ENCODE measurements at places on chromosomes 3 and 15.
A peak's percentile ranks its signal among the peaks of the same experiment; 100 is the strongest.

DNA sequence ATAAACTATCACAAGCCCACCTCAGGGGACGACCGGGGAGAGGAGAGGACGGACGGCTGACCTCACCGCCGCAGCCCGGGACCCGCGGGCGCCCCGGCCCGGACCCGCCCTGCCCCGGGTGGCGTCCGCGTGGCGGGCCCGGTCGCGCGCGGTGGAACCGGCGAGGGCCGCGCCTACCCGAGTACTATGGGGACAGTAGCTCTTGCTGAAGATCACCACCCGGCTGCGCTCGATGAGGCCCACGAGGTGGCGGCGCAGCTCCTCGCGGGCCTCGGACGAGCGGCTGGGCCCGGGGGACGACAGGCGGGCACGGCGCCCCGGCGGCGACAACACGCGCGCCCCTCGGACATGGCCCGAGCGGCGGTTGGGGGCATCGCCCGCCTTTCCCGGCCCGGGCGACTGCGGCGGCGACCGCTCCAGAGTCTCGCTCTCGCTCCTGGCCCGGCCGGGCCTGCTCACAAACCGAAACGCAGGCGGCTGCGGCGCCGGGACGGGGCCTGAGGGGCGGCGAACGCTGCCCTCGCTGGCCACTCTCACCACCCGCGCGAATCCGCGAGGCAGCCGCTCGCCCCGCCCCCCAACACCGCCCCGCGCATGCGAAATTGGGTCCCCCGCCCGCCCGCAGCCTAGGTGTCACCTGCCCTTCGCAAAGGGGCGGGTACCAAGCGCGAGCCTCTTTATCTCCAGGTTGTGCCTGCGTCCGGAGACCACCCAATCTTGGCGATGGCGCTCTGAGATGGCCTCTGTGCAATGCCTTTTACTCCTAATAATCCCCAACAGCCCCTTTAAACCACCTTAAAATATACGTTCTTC lies at the start of gene TXNRD3:
Gene TXNRD3 (minus strand): TSS at position 554 of the 813 bp plus-strand sequence.
- DNase-seq: peak; percentile 69

- DNase-seq: no peak
Observed at GRCh38 chr3:186169379-186169778, 60.5 kb upstream of the ETV5 start.

DNA sequence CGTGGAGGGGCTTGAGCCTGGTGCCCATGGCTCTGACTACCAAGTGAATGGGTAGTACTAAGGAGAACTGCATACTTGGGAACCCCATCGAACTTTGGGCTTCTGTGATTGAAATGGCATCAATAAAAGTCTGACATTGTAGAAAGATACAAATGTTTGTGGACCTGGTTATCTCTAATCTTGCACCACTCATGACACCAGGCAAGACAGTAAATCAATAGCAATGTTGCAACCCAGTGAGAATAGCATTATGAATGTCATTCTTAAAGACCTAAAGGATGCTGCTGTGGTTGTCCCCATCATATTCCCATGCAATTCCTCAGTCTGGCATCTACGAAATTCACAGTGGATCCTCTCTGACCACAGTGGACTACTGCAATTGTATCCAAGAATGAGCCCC lies 233.6 kb upstream of the LYSMD4 start:
- no peak for DNase-seq

DNA sequence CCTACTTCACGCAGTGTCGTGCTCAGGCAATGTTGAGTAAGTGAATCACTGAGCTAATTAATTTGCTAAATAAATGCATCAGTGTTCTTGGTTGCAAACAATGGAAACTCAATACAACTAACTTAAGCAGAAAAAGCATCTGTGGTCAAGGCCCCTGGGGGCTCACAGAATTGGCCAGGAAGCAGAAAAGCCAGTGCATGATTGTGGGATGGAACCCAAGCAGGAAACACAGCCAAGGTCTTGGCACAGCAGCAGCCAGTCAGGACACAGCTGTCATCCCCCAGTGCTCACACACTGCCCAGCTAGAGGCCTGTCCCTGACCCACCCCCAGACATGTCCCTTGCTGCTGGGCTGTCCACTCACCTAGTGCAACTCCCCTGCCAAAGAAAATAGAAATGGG lies 85.9 kb downstream of the AQP9 start:
- no peak for DNase-seq

Data from stimulated activated CD4-positive, alpha-beta T cell treated with anti-CD3 and anti-CD28 coated beads, Interleukin-12 subunit alpha, Interleukin-12 subunit beta, amount 100 ng/mL, for 48 hours (primary cell).